Cardiac septum (tissue), 1 donor: ENCODE measurements at places on chromosomes 4 and X.

DNA sequence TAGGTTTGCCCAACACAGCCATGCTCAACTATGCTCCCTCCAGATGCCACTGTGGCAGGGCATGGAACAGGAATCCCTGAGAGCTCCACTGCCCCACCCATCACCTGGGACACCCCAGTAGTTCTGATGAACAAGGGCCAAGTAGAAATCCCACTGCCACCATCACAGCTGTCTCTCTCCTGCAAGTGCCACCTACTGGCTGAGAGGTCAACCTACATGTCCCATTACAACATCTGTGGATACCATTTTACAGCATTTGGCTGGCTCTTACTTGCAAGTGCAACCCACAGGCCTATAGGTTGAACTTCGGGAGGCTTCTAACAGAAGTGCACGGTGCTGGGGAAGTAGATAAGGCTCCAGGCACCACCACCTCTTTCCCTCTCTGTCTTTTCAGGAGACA, 142.5 kb downstream of the CXXC4 start:
- no peak for DNase-seq

GRCh38 chr4:169251291-169252235, 19.2 kb downstream of the SH3RF1 start:
- no peak for DNase-seq

- no peak for DNase-seq
Observed at GRCh38 chr4:103193457-103193856, 4.7 kb downstream of the CENPE start.

DNA sequence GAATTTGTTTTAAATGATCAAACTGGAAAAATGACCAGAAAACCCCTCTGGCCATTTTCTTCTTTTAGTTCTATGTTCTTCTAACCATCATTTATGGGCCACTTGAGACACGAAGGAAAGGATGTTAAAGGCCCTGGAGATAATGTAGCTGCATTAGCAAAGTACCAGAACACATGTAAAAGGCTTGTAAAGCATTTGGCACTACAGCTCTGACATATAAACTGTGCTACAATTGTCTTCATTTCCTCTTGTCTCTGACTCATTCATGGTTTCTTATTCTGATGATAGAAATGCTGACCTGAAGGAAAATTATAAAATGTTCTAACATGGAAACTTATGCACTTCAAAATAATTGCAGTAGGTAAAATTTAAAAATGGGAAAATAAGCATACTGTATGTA, 388.7 kb downstream of the FAT4 start:
- no peak for DNase-seq

DNA sequence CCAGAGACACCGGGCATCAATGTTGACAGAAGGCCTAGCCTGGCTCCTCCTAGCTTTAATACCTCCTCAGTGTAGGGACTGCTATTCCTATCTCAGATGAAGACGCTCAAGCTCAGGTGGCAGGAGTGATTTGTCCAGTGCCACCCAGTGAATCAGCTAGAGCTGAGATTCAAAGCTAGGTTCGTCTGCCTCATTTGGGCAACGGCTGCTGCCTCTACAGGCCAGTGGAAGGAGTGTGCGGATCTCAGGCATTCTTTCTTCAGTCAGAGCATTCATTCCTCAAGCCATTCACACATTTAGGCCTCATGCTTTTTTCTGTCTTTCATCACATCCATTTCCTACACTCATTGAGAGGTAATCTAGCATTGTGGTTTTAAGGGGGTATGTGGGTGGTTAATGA, 7.3 kb downstream of the TSR2 start:
- DNase-seq, result no peak

DNA sequence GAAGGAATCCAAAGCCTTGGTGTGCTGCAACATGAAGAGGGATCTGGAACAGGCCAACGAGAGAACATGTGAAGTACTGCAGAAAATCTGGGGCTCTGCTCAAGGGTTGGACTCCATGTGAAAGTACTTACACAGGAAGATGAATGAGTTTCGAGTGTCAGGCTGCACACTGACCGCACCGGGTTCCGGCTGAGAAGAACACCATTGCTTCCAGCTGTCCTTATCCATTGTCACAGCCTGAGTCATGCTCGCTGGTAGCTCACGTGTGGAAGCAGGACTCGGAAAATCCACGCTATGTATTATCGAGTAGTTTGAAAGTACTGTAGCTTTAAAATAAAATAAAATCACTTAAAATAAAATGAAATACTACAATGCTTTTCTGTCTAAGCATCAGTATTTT, 50.4 kb upstream of the TBL1X start:
- DNase-seq, result no peak

- no peak for DNase-seq
Observed at GRCh38 chr4:101183221-101183620, 164.1 kb downstream of the PPP3CA start.

DNA sequence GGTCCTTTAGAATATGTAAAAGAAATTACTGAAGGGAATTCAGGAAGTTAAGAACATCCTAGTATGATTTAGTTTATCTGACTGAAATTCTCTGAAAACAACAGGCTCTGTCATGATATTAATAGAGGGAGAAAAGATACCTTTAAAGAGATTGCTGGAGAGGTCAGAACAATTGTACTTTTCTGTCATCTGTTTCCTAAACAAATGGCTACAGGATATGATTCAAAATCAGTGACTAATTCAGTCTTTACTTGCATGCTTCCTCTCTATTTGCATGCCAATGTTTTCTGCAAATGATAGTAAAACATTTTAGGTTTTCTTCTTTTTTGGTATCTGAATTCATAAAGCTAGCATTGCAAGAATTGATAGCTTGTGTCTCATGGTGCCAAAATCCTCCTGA, 616.7 kb upstream of the PCDH7 start:
- no peak for DNase-seq

GRCh38 chr4:180422989-180423711, 1820.1 kb upstream of the TENM3 start:
- no peak for DNase-seq

- DNase-seq, result no peak
Observed at GRCh38 chrX:69107747-69108401, 57.4 kb downstream of the PJA1 start.

GRCh38 chrX:97039363-97040029, 155.8 kb downstream of the RPA4 start:
- DNase-seq, result no peak

GRCh38 chr4:20589436-20589835, 110.8 kb upstream of the PACRGL start:
- no peak for DNase-seq

- no peak for DNase-seq
Observed at GRCh38 chrX:47631676-47632075, 1.9 kb upstream of the CFP start.

- no peak for DNase-seq
Observed at GRCh38 chrX:151975228-151975593, 735 bp upstream of the GABRE start.

GRCh38 chrX:133265331-133265730, 47.2 kb upstream of the TFDP3 start:
- DNase-seq, result no peak
